Stimulated activated CD8-positive, alpha-beta memory T cell treated with anti-CD3 and anti-CD28 coated beads, Interleukin-4, amount 100 ng/mL, for 24 hours (primary cell): ENCODE measurements at places on chromosomes 2 and 18.
A peak's percentile ranks its signal among the peaks of the same experiment; 100 is the strongest.

DNA sequence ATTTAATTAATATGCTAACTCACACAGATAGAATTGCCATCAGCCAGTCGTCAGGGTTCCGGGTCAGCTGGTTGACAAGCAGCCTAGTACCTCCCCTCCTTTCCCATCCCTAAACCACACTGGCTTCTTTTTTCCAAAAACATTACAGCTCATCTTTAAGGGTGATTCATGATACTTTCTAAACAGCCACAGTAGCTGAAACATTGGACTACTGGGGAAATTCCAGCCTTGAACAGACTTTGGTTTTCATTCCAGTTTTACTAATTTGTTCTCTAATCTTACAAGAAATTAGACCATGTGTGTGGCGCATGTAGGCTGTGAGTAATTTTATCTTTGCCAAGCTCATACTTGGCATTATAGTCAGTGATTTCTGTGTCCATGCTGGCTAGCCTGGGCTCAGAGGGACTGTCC is 110.8 kb downstream of the FMNL2 start:
- no peak for DNase-seq

DNA sequence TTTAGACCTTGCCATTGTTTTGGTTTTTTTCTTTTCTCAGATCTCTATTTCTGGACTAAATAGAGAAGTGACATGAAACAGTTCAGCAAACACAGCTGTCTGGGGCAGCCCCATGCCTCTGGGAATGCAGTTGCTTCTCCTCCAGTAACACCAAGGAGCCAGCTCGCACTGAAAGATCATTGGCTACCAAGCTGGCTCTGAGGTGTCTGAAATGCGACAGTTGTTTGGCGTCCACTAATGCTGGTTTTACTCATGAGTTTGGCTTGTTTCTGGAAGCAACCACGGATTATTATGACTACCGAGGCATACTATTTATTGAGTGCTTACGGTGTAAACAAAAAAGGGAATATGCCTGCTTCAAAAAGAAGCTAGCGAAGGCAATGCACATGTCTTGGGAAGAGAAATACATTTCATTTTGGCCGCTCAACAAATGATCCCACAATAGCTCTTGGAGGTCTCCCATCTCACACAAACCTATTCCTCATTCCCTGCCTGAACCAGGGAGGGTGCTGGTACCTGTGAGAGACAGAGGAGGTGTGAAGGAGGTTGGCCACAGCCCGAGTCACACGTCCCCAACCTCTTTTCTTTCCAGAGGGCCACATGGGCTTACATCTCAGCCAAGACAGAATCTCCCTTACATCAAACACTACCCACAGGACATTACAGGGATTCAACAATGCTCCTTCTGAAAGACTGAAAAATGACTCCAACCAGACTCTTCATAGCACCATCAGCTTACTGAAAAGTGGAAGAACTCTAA is 37.5 kb upstream of the NEB start:
- no peak for DNase-seq

- no peak for DNase-seq
Observed at GRCh38 chr2:108189316-108189715, 50.5 kb upstream of the SULT1C3 start.

DNA sequence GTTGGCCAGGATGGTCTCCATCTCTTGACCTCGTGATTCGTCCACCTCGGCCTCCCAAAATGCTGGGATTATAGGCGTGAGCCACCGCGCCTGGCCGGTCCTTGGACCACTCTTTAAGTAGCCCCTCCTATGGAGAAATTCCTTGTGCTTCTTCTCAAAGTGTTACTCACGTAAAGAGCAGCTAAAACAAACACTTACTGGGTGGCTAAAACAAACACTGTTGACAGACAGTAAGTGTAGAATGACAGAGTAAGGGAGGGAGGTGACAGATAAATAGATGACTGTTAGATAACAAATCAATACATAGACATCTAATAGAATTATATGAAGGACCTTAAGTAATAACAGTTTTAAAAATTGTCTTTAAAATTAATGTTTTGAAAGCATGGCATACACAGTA is 40.9 kb upstream of the RASGRP3 start:
- no peak for DNase-seq

GRCh38 chr18:2002151-2002550 is 569.2 kb downstream of the METTL4 start:
- no peak for DNase-seq

DNA sequence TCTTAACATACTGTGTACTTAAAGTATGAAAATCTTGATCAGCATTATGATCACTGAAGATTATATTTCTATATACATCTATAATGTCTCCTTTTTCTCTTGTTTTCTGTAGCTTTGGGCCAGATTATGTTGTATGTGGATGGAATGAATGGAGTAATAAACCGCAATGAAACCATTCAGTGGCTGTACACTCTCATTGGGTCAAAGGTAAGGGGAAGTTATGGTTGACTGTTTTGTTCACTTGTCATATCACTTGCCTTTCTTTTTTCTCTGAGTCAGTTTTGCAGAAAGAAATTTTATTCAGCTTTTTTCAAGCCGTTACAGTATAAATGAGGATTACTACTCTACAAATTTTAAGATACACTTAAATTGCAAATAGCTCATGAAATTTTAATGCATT is 252.5 kb downstream of the TPGS2 start:
- no peak for DNase-seq

- DNase-seq = no peak
Observed at GRCh38 chr2:112143150-112143549, 5.0 kb downstream of the FBLN7 start.

DNA sequence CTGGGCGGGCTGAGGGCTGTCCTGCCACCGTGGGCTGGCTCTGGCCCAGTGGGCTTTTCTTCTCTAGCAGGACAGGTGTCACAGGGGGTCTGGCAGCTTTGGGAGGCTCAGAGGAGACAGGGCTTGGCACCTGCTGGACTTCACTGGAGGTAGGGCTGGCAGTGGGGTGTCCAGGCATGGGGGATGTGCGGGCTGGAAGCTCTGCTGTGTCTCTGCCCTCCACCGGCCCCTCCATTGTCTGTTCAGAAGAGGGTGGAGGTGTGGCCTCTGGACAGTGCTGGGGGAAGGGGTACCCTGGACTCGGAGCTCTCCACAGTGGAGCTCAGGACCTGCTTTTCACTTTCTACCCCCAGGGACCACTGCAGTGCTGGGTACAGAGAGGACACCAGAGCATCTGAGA is 9.2 kb downstream of the PTPRN start:
- no peak for DNase-seq

GRCh38 chr18:52408800-52409302 is 68.9 kb downstream of the DCC start:
- no peak for DNase-seq

- DNase-seq = no peak
Observed at GRCh38 chr18:46469186-46469915, 187.7 kb downstream of the LOXHD1 start.

- no peak for DNase-seq
Observed at GRCh38 chr2:109351164-109351756, 222.3 kb downstream of the SH3RF3 start.

DNA sequence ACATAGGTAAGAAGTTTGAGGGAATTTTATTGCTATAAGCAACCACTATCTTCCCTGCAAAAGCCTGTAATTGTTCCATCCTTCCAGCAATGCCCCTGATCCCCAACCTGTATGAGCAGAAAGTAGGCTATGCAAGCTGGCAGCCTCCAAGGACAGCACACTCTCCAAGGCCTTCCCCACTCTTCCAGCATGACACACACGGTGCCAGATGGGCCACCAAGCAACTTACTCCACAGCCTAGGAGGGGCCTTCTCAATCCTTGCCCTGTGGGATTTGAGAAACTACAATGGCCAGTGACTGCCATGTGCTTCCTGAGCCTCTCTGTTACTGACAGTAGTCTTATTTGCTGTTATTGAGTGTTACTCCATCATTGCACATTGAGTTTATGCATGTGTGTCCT is 137.5 kb downstream of the ACTR3 start:
- no peak for DNase-seq

- no peak for DNase-seq
Observed at GRCh38 chr18:58856881-58857280, 7.8 kb upstream of the ZNF532 start.

GRCh38 chr2:104890685-104891069 is 36.8 kb downstream of the POU3F3 start:
- no peak for DNase-seq

DNA sequence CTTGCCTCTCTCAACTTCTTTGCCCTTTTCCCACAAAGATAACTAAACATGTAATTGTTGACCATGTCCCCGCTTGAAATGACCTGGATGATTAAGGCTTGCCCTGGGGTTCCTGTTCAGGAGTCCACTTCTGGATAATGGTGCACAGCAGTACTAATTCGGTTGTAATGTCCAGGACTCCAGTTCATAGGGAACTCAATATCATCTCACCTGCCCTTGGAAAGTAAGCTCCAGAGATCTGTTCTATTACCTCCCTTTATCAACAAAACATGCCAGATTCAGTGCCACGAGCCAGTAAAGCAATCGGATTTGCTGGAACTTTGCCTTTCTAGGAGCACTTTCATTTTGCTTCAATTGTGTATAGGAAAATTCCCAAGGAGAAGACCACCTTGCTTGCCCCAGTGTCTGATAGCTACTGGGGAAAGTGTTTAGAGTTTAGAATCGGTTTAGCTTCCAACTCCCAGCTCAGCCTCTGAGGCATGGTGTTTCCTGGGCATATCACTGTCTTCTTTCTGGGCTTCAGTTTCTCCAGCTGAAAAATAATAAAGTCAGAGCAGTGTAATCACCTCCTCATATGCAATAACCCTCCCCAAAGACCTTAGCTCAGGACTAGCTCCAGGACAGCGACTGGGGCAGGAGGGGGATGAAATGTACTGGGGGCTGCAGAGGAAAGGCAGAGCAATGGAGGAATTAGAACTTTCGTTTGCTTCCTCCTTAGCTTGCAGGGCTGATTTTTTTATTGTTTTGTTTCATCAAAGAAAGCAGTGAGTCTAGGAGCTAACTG is 162.6 kb upstream of the CYRIA start:
- DNase-seq = no peak

DNA sequence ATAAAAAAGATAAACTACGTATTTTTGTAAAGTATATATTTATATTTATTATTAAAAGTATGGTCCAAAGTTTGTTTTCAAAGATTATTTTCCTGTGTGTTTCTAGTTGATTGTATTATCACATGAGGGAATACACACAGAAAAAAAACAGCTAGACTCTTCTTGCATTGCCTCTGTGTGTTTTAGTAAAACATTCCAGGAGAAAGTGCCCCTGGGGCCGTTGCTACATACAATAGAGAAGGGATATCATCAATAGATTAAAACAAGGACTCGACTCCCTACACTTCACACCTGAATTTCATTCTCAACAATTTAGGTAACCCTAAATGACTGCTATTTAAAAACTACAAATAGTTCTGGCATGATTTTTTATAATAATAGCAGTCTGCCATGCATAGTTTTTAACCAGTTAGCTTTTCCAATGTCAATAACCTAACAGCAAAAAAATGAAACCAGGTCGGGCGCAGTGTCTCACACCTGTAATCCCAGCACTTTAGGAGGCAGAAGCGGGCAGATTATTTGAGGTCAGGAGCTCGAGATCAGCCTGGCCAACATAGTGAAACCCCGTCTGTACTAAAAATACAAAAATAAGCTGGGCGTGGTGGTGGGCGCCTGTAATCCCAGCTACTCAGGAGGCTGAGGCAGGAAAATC is 171.3 kb downstream of the DNAH6 start:
- DNase-seq = no peak

- DNase-seq = no peak
Observed at GRCh38 chr2:126999106-126999756, 100.5 kb downstream of the TEX51 start.

- DNase-seq = no peak
Observed at GRCh38 chr18:49041435-49042245, 90.9 kb upstream of the SMAD7 start.

- DNase-seq = peak; percentile 80
Observed at GRCh38 chr2:129877289-129877741, 102.2 kb upstream of the RAB6C start.

DNA sequence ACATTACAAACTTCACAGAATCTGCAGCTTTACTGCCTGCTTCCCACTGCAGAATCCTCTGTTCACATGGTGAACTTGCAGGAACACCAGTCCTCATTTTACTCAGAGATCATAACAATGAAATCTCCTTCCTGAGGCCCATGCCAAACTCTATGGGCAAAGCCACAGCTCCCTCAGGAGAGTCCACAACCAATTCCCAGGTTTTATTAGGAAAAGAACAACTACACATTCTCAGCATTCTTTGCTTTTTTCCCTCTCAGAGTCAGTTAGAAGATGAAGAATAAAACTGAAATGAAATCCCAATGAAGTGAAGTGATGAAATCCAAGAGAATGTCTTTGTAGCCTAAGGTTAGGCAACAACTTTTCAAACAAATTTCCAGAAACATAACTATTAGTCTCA is 233.7 kb downstream of the DSEL start:
- no peak for DNase-seq

DNA sequence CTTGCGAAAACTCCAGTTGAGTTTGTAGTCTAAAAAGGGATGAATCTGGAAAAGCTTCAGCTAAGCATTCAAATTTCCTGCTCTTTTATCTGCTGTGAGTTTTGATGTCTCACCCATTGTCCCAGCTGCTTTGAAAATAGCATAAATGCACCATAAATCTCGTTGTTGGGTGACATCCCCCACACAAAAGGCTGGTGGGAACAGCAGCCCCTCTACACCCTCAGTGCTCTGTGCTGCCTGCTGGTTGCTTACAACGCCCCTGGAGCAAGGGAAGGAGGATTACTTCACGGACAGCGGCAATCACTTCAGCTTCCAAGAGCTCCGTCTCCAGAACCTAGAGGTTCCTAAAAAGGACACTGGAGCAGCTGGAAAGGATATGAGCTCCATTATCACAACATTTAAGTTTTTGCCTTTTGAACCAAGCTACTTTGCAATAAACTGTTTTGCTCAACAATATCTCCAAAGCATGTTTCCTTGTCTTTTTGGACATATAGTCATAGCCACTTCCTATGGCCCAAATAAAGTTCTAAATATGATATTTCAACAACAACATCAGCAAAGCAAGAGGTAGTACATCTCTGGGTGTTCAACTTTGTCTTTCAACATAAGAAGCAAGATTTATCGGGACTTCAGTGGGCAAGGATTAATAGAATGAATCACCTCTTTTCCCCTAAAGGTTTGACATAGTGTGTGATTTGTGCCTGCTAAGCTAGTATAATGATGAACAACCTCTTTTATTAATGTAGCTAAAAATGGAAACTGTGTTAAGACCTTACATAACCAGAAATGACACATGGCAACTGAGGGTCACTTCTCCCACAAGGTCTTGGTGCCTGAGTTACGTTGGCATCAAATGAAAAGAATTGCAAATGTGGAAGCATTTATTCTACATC is 413.5 kb downstream of the TXNL1 start:
- no peak for DNase-seq

- DNase-seq = no peak
Observed at GRCh38 chr2:102149243-102149642, 6.7 kb downstream of the IL1R1 start.

DNA sequence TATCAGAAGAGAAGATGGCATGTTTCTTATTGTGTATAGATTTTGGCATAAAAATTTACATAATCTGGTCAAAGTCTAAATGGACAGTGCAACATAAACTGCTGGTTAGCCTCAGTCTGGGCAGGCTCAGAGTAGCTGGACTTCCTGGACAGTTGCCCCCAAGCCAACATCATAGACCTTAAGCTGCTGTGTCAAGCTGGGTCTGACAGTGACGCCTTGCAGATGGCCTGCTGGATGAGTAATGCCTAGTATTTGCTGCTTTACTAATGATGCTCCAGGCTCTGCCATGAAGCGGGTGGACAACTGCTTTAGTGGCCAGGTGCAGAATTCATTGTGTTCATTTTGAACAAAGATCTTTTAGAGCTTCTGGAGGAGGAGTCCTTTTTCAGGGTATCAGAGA is 603.7 kb upstream of the ZEB2 start:
- no peak for DNase-seq
